Stimulated activated CD4-positive, alpha-beta T cell treated with anti-CD3 and anti-CD28 coated beads, Interleukin-1b, Interleukin-23, amount 100 ng/mL, for 1 hour (primary cell): ENCODE measurements at places on chromosomes 6 and 20.

- no peak for DNase-seq
These were observed 3.4 kb upstream of the PARD6B start for GRCh38 chr20:50727792-50728485.

DNA sequence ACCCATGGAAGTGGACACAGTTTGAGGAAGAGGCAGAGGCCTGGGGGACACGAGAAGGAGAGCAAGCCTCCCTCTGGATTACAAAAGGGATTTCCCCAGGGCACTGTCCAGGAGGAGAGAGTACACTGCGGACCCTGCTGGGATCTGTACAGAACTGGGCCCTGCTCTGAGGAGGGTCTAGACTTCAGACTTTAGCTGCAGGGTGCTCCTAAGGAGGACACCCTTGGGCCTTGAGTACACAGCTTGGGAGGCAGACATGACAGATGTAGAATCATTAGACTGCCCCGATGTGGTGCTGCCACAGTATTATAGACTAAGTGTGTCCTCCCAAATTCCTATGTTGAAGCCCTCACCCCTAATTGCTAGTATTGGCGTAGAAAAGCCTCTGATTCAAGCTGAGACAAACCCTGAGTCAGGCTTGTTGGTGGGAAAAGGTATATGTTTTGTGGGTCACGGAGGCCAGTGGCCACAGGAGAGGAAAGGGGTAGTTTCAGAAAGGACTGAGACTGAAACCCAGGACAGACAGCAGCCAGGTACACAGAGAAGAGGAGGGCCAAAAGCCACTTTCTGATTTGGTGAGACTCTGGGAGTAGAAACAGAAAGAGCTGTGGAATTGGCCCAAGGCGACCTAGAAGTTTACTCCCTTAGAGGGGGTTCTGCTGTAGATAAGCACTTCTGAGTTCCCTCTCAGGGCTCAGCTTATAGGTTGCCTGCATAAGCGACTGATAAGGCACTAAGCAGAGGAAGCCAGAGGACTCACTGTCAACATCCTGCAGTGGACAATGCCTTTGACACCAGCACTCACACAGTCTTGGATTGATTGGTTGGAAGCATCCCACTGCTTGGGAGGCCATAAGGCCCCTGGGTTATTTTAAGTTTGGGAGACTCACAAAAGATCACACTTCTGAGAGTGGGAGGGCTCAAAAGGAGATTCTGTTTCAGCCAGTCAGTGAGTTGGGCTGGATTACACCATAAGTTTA lies 16.5 kb upstream of the SH3BGRL2 start:
- no peak for DNase-seq

GRCh38 chr6:168201383-168201782 lies 118.2 kb downstream of the DACT2 start:
- no peak for DNase-seq

- no peak for DNase-seq
These were observed 45.8 kb downstream of the GINS1 start for GRCh38 chr20:25453035-25453810.

DNA sequence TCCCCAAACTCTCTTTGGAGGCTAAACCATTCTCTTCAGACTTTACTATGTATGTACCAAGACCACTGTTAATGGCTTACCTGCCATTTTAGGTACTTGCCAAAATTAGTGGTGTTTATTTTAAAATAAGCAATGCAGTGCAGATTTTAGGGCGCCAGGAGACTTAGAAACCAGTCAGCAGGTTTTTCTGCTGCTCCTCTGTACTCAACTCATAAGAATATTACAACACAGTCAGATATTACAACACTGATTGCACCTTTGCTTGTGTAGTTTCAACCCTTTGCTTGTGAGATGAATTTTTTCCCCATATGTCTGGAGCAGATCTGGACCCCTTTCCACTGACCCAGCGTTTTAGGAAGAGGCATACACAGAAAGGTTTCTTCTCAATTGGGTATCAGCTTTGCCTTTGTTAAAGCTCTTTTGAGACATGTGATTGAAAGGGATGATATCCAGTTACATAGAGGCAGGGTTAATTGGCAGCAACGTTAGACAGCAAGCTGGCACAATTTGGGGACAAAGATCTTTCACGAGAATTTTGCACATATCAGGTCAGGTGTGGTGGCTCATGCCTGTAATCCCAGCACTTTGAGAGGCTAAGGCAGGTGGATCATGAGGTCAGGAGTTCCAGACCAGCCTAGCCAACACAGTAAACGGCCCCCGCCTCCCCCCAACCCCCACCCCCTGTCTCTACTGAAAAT lies 6.2 kb downstream of the TTPAL start:
- DNase-seq, result no peak

DNA sequence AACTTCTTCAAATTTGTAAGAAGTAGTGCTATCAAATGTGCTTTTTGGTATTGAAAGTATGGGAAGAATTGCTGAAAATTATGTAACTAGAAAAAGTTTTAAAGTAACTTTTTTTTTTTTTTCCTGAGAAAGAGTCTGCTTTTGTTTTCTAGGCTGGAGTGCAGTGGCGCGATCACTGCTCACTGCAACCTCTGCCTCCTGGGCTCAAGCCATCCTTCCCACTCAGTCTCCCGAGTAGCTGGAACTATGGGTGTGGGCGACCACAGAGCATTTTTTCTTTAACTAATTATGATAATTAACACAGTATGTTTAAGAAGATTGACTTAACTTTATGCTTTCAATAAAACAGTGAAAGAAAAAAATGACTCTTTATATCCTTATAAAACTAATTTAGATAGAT lies 38.4 kb downstream of the BMP5 start:
- DNase-seq, result no peak

- no peak for DNase-seq
These were observed 2.5 kb downstream of the DEFB132 start for GRCh38 chr20:259981-260380.

- DNase-seq, result no peak
These were observed 11.4 kb downstream of the PKIG start for GRCh38 chr20:44593751-44594150.

DNA sequence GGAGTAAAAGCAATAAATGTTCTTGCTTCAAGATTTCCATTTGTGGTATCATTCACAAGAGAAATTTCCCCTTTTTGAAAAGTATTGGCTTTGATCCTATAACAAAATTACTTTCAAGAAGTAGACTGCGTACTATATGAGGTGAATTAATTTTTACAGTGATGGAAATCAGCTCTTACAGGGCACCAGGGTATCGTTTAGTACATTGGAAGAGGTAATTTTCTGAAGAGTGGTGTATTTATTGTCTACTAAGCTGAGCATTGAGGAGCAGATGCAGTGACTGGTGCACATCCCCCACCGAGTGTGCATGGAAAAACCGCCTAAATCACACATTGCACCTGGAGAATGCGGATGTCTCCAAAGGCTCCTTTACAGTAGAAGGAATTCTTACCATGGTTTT lies 209.5 kb downstream of the SAMD5 start:
- DNase-seq, result no peak

GRCh38 chr6:132736239-132736638 lies 21.5 kb downstream of the VNN2 start:
- no peak for DNase-seq

DNA sequence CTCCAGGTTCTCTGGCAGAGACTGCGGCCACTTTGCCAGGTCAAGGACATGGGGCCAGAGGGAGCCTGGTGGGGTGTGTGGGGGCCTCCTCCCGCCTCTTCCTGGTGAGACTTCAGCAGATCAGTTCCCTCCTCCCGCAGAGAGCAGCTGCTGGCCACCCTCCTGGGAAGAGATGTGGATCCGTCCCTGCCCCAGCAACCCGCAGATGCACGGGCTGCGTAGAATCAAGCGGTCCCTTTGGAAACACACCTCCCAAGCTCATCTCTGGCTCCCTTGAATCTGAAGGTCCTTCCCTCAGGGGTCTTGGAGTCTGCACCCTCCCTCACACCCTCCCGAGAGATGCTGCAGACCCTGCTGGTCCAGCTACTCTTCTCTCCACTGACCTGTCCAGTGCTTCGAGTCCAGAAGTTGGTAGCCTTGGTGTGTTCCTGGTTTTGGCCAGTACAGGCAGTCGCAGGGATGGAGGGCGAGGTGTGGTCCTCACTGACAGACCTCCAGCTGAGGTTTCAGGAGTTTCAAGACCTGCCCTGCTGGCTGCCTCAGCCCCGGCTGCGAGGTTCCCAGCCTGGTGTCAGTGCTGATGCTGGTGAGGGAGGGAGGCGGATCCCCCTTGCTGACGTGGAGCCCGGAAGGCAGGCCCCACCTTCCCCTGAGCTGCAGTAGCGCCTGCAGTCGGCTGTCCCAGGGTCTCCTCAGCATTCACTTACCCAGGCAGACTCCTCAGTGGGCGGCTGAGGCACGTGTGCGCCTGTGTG lies at the start of gene NPBWR2:
Gene NPBWR2, minus strand, starts transcription at position 585 of the 755 bp plus-strand sequence. CDS start 734 bp downstream, outside the sequence.
- no peak for DNase-seq

GRCh38 chr6:82365016-82365795 lies 1.6 kb downstream of the TPBG start:
- DNase-seq, result no peak
